ENCODE measurements at places on chromosomes 1 and 21. TPM values are rescaled to one million over a fixed set of nuclear protein-coding genes. Genes with fewer than 3 reads are reported as not detected.

PLK3 gene
- total RNA-seq, result 10.2 TPM

ASCL5 gene
- total RNA-seq, result not detected

TMEM39B gene
- total RNA-seq, result 5.3 TPM

PPM1J gene
- 4.1 TPM for total RNA-seq

FMOD gene
- total RNA-seq, result 1.6 TPM

CELF3 gene
- 33.0 TPM for total RNA-seq

Data from frontal cortex (tissue), 4 donors.